ENCODE measurements at places on chromosomes 2 and 18. TPM values are rescaled to one million over a fixed set of nuclear protein-coding genes. Genes with fewer than 3 reads are reported as not detected.

The CASP8 gene
- 99.8 TPM for total RNA-seq

GRCh38 chr2:193336781-193337180 is 1142.0 kb upstream of the TMEFF2 start:
- H3K4me1 ChIP-seq = no peaks in the 10 kb centered on the region
- H3K4me3 ChIP-seq = no peak overlapping the region
- H3K27me3 ChIP-seq = no peaks in the 10 kb centered on the region
- H3K27ac ChIP-seq = no peak overlapping the region
- H3K36me3 ChIP-seq = no peaks in the 10 kb centered on the region

The RIT2 gene
- not detected for total RNA-seq

DNA sequence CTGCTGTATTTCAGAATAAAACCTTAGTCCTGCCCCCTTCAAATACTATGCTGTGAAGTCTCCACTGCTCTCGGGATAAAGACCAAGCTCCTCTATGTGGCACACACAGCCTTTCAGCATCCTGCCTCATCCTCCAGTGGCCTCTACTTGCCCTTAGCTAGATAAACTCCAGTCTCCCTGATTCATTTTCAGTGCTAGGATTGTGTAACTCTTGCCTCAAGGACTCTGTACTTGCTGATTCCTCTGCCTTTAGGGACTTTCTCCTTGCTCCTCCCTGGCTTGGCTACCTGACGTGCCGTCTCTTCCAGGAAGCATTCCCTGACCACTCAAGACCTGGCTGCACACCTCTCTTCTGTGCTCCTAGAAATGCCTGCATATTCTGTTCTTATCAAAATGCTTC is 416.7 kb downstream of the MTX2 start:
- H3K27me3 ChIP-seq = peaks cover 35% of the 10 kb centered on the region
- H3K4me3 ChIP-seq = no peak overlapping the region

DNA sequence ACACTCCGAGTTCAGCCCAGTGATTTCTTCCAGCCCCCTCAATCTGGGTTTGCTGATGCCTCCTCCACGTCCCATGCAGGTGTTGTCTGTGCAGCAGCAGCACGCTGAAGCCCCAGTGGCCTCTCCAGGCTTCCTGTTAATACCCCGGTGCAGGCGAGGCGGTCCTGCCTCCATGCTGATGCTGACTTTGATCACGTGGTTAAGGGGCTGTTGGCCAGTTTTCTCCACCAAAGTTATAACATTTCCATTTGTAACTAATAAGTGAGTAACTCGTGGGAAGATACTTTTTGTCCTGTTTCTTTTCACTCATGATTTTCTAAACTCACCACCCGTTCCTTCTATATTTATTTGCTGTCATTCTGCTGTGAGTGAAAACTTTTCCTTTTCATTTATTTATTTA is 42.5 kb upstream of the TMEM18 start:
- H3K36me3 ChIP-seq = no peaks in the 10 kb centered on the region
- H3K27me3 ChIP-seq = peaks cover 14% of the 10 kb centered on the region
- H3K4me3 ChIP-seq = no peak overlapping the region

The LRRC30 gene
- total RNA-seq = not detected

- H3K27ac ChIP-seq = no peak overlapping the region
- no peaks in the 10 kb centered on the region for H3K27me3 ChIP-seq
- H3K4me1 ChIP-seq = no peaks in the 10 kb centered on the region
Observed at GRCh38 chr2:51297488-51297887, 265.6 kb upstream of the NRXN1 start.

- no peaks in the 10 kb centered on the region for H3K4me1 ChIP-seq
- no peak overlapping the region for H3K27ac ChIP-seq
- no peak overlapping the region for H3K4me3 ChIP-seq
- H3K27me3 ChIP-seq = peaks cover 3% of the 10 kb centered on the region
Observed at GRCh38 chr18:50720325-50720674, 99.5 kb downstream of the MRO start.

- no peaks in the 10 kb centered on the region for H3K27me3 ChIP-seq
- H3K4me1 ChIP-seq = no peaks in the 10 kb centered on the region
- no peak overlapping the region for H3K4me3 ChIP-seq
- no peaks in the 10 kb centered on the region for H3K36me3 ChIP-seq
Observed at GRCh38 chr2:141557329-141558095, 573.3 kb downstream of the LRP1B start.

- H3K27ac ChIP-seq = no peak overlapping the region
- H3K36me3 ChIP-seq = peaks cover under 1% of the 10 kb centered on the region
- H3K27me3 ChIP-seq = no peaks in the 10 kb centered on the region
- peaks cover 32% of the 10 kb centered on the region for H3K4me1 ChIP-seq
- DNase-seq = no peak
- H3K4me3 ChIP-seq = no peak overlapping the region
Observed at GRCh38 chr2:203819434-203820133, 48.0 kb upstream of the CTLA4 start.

GRCh38 chr18:62327977-62328376 is 2.9 kb downstream of the TNFRSF11A start:
- H3K36me3 ChIP-seq = peaks cover 34% of the 10 kb centered on the region
- peaks cover 78% of the 10 kb centered on the region for H3K4me1 ChIP-seq
- H3K4me3 ChIP-seq = peak overlapping the region; percentile 9
- no peak for DNase-seq
- no peak overlapping the region for H3K27ac ChIP-seq

- H3K27me3 ChIP-seq = peaks cover 77% of the 10 kb centered on the region
- no peak overlapping the region for H3K27ac ChIP-seq
- no peak for DNase-seq
Observed at GRCh38 chr2:39666491-39667101, 879 bp downstream of the TMEM178A start.

The UGT1A8 gene
- total RNA-seq = not detected
